ENCODE measurements at places on chromosomes 5 and 9.

GRCh38 chr9:96418920-96419690, 935 bp upstream of the ZNF367 start:
- peak; percentile 82 for DNase-seq

DNA sequence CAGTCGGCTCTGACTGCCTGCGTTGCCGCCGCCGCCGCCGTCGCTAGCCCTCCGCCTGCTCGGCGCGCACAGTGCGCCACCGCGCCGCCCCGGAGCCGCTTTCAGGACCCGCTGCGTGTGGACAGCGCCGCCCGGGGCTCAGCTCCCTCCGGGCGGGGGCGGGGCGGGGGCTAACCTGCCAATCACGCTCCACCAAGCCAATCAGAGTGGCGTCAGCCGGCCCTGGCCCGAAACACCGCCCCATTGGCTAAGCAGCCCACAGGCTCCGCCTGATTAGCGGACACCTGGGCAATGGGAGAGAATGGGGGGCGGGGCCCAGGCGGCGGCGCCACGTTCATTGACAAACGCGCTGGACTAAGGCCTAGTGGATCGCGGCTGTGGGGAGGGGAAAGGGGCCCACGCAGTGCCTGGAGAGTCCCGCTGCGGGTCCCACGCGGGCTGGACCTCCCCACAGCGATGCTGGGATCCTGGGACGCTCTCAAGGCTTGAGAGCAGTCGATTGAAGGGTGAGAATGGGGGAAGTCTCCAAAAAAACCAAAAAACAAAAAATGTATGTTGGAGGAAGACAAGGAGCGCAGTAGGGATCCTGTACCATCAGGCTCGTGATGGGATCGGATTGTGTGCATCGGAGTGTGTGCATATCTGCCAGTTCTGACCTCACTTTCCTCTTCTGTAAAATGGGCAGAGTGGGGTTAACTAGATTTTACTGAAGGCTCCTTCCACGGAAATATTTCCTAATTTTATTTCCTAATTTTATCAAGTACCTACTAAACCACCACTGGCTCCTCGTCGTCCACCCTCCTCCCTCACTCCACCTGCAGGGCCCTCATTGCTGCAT, 6.3 kb downstream of the PAX5 start:
- peak; percentile 96 for DNase-seq

DNA sequence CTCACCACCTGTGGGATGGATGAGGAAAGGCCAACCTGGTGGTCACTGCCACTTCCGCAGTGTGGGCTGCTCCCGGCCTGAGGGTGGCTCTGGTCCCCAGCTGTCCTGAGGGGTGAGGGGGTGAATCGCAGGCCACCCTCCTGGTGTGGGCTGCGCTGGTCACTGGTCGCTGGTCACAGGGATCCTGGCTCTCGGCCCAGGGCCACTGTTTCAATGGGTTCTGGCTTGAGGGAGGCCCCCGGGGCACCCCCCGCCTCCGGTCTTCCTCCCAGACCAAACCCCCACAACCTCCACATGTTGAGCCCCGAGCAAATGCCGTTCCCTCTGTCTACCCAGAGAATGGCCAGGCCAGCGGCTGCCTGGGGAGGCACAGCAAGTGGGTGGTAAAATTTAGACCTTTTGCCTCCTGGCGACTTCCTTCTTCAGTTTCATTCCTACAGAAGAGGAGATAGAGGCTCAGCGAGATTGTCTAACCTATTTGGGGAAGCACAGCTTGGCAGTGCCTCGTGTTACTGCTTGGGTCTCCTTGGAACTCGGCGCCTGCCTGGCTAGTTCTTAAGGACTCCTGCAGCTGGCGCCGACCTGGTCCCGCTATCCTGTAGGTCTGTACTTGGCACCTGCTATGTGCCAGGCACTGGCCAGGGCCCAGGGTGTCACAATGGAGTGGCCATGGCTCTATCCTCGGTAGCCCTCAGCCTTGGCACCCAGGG, 48.2 kb downstream of the RXRA start:
- no peak for DNase-seq

DNA sequence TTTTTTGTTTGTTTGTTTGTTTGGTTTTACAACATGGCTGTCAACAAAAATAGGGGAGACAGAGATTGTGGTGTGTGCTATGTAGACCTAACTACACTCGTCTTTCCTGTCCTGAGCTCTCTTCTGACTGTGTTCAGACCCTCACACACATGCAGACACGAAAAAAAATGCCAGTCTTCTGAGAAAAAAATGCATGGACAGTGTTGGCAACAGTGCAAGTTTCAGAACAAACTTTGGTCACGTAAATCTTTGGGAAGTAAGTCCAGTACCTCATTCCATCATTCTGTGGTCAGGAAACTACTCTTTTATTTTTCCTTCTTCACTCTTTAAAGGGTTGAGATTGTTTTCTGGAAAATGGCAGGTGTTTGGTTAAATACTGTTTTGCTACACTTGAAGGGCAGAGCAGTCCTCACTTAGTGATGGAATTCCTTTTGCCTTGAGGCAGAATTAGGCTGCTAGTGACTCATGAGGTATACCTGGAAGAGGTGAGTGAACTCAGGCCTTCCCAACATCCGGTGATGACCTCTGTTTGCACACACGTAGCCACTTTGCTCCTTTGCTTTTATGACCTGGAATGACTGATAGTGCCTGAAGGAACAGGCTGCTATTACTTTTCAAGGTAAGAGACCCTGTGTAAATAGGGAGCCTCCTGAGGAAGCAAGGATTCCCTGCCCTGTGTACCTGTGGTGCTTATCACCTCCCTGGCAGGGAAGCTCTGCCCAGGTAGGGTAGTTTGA, 81.6 kb upstream of the TNFAIP8 start:
- peak; percentile 86 for DNase-seq

GRCh38 chr5:66440202-66440680, 156.0 kb upstream of the MAST4 start:
- no peak for DNase-seq

- peak; percentile 92 for DNase-seq
Measured at GRCh38 chr5:145975361-145976066, 39.1 kb downstream of the SH3RF2 start.

DNA sequence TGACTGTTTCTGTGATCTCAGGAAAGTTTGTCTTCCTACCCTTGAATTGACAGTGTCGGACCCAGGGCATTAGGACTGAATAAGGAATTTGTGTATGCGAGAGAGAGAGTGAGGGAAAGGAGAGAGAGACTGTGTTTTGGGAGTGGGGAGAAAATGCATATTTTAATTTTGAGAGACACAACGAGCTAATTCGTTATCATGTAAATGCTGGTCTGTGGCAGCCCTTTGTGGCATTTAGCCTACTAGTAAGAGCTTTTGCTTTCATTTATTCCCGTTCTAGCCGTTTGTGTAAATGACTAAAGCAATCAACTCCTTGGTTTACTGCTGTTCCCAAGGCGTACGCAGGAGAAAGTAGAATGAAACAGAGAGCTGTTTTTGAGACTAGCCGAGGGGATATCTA, 79.8 kb upstream of the MAMDC2 start:
- no peak for DNase-seq

GRCh38 chr9:114055894-114056293, 22.2 kb downstream of the AMBP start:
- no peak for DNase-seq

DNA sequence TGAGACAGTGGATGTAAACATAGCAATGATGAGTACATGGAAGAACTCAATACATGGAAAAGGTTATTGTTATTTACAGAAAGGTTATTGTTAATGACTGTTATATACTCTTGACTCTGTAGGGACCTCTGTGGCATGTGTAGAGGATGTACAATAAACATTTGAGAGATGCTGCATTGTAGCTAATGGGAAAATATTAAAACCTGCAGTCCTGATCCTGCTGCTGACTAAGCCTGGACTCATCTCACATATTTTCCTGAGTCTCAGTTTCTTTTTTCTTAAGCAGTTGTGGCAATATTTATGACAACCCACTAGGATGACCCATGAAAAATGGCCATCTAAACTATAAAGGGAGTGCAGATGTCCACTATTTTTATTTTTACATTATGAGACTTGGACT, 75.4 kb downstream of the DOCK2 start:
- DNase-seq, result no peak

DNA sequence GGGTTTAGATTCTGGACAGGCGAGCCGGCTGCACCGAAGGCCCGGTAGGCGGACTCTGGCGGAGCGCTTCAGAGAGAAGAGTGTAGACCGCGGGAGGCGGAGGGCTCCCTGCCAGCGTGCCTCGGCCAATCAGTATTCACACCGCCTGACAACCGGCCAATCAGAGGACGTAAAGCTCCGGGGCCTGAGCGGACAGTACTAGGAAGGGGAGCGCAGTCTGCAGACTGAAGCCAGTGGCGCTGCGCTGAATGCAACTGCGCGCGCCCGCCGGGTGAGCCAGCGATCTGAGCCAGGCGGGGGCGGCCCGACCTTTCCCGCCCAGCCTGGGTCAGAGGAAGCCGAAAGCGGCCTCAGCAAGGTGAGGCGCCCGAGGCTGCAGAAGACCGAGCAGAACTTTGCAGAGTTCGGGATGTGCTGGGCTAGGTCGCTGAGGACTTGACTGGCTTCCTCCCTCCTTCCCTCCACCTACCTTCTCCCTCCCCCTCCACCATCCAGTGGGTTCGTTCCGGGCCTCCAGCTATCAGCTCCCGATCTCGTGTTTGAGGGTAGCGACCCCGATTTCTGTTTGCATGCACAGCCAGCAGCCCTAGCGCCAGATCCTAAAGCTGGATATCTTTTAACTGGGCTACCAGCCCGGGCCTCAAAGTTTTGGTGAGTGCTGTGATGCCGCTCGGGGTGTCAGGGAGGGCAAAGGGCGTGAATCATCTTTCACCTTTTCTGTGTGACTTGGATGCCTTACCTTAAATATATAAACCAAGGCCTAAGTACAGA, at the start of gene DMRT2:
Gene DMRT2, plus strand, starts transcription at position 233 of the 771 bp plus-strand sequence. CDS start 1,257 bp downstream, outside the sequence.
- DNase-seq, result peak; percentile 69

DNA sequence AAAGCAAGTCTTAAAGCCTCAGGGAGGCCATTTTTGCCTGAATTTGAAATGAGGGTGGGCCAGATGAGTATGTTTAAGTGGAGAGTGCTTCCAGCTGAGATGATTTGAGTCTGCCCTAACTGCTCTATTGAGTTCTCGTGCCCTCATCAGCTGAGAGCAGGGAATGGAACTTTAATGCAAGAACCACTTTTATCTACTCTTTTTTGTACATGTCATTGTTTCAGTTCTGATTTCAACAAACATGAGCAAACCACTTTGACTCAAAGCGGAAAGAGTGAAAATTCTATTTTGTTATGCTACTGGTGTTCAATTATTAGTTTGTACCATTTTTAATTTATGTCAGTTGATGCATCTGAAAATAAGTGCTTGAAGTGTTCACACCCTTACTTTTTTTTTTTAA, 35.8 kb downstream of the DCAF10 start:
- DNase-seq, result no peak

GRCh38 chr5:151905557-151905961, 19.1 kb downstream of the GLRA1 start:
- DNase-seq, result no peak

DNA sequence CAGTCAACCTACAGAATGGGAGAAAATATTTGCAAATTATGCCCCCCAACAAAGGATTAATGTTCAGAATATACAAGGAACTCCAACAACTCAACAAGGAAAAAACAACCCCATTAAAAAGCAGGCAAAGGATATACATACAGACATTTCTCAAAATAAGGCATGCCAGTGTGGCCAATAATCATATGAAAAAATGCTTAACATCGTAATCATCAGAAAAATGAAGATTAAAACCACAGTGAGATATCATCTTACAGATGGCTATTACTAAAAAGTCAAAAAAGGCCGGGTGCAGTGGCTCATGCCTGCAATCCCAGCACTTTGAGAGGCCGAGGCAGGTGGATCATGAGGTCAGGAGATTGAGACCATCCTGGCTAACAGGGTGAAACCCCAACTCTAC, 103.2 kb downstream of the KLHL3 start:
- DNase-seq, result no peak

DNA sequence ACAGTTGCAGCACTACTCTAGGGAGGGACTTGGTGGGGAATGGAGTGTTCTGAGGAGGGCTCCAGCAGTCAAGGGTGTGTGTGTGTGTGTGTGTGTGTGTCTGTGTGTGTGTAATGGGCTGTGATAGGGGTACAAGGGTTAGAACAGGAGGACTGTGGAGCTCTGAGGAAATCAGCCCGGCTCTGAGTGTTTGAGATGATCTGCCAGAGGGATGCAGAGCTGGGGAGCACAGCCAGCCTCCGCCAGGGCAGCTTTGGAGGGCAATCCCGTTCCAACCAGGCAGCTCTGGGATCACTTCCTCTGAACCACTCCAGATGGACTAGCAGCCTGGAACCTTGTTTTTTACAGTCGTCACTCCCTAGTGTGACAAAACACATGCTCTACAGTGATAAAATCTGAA, 3.0 kb upstream of the SLC6A7 start:
- DNase-seq, result no peak

Measured in small intestine (tissue), 16 donors.